ENCODE measurements at places on chromosomes 16 and 17.

- no peak for DNase-seq
These were observed 1.7 kb downstream of the RABEP1 start for GRCh38 chr17:5283571-5284315.

GRCh38 chr17:76733618-76733957 lies 3.5 kb downstream of the SRSF2 start:
- DNase-seq, result no peak

- DNase-seq, result peak; percentile 87
These were observed 4.9 kb upstream of the ZNF267 start for GRCh38 chr16:31868691-31869167.

GRCh38 chr16:68363658-68364521 lies 53.1 kb downstream of the PRMT7 start:
- DNase-seq, result no peak

- peak; percentile 36 for DNase-seq
These were observed 6.5 kb downstream of the FMNL1 start for GRCh38 chr17:45227926-45228762.

DNA sequence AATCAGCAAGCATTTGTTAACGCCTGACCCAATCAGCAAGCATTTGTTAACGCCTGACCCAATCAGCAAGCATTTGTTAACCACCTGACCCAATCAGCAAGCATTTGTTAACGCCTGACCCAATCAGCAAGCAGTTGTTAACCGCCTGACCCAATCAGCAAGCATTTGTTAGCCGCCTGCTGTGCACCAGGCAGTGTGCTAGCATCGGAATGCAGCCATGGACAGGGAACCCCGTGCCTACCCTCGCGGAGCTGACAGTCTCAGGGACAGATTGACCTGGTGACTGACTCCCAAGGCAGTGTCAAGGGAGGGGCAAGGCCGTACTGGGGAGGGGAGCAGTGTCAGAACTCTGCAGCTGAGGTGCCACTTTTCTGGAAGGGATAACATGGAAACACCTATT lies 66.9 kb downstream of the ABR start:
- no peak for DNase-seq

- no peak for DNase-seq
These were observed 48.9 kb upstream of the NKD1 start for GRCh38 chr16:50499254-50499653.

GRCh38 chr17:78641243-78641642 lies 64.0 kb upstream of the DNAH17 start:
- no peak for DNase-seq

- no peak for DNase-seq
These were observed 3.5 kb upstream of the SALL1 start for GRCh38 chr16:51154271-51155171.

GRCh38 chr17:34699181-34699580 lies 119.8 kb downstream of the TMEM132E start:
- DNase-seq, result no peak

DNA sequence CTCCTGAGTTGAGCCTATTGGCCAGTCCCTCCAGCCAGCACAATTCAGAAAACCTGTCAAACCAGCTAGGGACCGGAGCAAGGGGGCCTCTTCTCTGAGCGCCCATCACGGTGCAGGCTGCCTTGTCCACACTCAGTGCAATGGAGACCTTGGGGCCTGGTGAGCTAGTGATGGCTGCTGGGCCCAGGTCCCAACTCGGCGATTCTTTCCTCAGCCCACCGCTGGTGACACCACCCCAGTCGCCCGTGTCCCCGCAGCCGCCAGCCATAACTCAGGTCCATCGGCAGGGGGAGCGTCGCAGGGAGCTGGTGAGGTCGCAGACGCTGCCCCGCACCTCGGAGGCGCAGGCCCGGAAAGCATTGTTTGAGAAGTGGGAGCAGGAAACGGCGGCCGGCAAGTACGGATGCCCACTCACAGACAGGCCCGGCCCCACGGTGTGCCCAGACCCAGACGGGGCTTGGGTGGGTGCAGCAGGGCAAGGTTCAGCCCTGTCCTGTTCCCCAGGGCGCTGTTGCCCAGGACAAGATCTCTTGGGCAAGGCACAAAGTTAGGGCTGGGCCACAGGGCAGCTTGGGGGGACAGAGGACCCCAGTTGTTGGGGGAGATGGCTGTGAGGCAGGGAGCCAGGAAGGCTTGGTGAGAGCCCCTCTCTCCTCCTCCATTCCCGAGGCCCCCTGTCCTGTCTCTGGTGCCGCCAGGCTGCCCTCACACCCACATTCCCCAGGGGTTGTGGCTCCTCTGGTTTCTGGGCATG lies 10.8 kb downstream of the SMTNL2 start:
- peak; percentile 15 for DNase-seq

DNA sequence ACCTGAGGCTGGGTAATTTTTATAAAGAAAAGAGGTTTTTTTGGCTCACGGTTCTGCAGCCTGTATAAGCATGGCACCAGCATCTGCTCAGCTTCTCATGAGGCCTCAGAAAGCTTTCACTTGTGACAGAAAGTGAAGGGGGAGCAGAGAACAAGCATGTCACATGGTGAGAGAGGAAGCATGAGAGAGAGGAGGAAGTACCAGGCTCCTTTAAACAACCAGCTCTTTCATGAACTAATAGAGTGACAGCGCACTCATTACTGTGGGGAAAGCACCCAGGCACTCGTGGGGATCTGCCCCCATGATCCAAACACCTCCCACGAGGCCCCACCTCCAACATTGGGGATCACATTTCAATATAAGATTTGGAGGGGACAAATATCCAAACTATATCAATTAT lies 86.8 kb downstream of the USP32 start:
- DNase-seq, result peak; percentile 32

DNA sequence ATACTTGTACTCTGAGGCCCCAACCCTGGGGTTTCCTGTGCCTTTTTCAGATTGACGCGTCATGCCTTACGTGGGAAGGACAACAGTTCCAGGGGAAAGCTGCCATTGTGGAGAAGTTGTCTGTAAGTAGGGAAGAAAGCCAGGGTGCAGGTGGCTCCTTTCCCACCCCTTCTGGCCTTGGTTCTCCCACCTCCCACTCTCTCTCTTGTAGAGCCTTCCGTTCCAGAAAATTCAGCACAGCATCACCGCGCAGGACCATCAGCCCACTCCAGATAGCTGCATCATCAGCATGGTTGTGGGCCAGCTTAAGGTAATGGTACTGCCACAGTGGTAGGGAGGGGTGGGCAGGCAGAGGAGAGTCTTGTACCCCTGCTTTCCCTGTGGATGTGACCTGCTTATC lies 4.6 kb upstream of the EDC4 start:
- DNase-seq, result no peak

GRCh38 chr17:7704601-7705268 lies at the start of gene EFNB3:
EFNB3 (plus strand) TSS chr17:7705202; CDS start chr17:7705599, 397 bp downstream.
- no peak for DNase-seq

- no peak for DNase-seq
These were observed 416.8 kb upstream of the ASIC2 start for GRCh38 chr17:33709881-33710280.

DNA sequence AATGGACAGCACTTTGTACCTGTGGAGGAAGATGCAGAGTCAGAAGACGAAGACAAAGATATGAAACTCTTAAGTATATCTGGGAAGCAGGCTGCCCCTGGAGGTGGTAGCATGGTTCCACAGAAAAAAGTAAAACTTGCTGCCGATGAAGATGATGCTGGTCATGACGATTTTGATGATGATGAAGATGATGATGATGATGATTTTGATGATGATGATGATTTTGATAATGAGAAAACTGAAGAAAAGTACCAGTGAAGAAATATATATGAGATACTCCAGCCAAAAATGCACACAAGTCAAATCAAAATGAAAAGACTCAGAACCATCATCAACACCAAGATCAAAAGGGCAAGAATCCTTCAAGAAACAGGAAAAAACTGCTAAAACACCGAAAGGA lies 268.5 kb upstream of the EEF2KMT start:
- no peak for DNase-seq

DNA sequence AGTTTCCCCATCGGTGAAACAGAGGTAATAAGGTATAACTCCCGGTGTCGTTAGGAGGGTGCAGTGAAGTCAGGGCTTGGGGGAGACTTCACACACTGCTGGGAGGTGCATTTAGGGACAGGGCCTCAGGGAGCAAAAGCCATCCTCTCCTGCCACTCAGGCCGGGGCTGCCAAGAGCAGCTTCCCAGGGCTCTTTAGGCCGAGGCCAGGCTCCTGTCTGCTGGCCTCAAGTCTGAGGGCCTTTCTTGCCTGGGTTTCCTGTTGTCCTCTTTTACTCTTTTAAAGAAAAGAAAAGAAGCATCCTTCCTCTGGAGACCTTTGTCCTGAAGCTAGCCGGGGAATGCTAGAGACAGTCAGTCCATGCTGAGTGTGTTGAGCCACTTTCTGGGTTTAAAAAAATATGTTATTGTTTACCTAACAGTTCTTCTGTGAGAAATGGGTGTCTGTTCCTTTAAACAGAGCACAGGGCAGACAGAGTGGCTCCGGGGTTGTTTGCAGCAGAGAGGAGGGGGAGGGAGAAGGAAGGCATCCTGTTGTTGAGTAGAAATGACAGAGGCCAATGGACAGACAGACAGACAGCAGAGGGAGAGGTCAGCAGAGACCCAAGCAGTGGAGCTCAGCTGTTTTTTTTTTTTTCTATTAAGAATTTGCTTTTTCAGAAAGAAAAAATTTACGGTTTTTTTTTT lies 79.1 kb downstream of the C17orf67 start:
- DNase-seq, result no peak

DNA sequence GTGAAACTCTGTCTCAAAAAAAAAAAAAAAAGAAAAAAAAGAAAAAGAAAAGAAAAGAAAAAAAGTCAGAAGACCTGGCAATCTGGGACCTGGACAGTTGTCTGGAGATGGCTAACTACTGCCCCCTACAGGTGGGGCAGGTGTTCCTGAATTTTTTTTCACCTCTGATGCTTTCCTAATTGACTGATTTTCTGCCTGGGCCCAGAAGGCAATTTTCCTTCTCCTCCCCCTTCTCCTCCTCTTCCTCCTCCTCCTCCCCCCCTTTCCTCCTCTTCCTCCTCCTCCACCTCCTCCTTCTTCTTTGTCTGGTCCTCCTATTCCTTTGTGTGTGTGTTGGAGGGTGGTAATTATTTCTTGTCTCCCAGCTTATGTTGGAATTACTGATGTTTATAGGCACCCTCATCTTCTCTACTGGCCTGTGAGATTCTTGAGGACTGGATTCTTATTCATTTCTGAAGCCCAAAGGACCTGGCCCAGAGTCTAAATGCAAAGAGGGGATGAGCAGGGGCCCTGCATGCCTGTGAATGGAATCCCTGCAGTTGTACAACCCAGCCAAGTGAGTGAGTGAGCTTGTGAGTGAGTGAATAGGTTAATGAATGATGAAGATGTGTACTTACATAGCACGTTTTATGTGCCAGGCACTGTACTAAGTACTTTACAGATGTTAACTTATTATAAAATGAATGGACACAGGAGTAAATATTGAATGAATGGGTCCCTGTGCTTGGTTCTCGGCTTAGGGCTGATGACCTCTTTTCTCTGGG lies 26.9 kb downstream of the IRX5 start:
- no peak for DNase-seq

DNA sequence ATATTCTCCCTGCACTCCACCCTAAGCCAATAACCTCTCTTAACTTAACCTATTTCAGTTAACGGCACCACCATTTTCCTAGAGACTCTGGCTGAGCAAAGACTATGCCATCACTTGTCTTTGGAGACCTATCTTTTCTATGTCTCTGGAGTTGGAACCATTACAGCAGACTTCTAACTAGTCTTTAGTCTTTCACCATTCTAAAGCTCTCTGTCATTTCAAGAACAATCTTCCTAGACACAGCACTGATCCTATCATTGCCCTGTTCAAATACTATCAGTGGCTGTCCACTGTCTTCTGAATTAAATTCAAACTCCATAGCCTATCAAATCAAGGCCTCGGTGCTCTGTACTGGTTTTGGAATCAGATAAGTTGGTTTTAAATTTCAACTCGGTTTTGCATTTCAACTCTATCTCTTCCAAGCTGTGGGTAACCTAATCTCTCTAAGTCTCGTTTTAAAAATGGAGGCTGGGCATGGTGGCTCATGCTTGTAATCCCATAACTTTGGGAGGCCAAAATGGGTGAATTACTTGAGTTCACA lies 31.9 kb downstream of the RNF43 start:
- DNase-seq, result no peak

GRCh38 chr17:2335726-2336214 lies 487 bp downstream of the TSR1 start:
- DNase-seq, result no peak

DNA sequence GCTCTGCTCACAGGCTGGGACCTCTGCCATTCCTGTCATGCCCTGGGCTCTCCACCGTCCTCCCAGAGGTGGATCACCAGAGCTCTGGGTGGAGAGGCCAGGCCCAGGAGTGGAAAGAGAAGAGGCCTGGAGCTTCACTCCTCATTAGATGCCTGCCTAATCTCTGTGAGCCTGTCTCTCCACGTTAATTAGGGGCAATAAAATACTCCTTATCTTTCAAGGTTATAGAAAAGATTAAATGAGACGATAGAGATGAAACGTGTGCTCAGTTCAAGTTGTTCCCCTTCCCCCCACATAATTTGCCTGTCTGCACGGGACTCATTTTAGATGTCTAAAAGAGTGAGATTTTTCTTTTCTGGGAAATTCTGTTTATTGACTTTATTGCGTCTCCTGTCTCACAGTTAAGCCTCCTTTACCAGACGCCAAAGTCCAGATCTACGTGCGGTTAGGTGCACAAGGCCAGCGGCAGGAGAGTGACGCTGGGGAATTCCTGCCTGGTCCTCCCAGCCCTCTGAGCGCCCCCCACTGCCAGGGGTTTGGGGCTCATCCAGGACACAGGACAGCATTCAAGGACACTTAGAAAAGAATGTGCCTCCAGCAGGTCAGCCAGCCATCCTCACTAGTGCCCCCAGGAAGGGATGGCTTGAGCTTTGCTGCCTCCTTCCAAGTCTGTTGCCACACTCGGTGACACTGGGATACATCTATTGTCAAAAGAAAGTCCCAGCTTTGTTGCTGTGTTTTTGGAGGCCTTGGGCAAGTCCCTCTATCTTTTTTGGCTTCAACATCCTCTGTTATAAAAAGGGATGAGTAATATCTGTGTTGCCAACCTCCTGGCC lies 42.3 kb downstream of the TBX4 start:
- DNase-seq, result no peak

DNA sequence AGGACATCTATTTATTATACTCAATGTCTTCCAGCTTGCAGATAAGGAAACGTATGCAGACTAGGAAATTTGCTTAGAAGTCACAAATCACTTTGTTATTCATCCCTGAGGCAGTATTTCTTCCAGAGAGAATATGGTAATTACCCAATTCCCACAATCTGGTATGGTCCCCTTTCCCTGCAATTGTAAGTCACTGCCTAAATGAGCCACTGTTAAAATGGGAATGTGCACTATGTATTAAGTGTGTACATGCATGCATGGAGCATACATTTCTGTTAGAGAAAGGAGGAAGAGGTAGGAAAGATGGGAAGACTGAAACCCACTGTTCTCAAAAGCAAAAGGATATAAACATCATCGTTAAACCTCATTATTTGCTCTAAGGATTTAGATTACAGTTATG lies 10.0 kb downstream of the NUFIP2 start:
- DNase-seq, result no peak

- DNase-seq, result no peak
These were observed 44.9 kb upstream of the CDC42EP4 start for GRCh38 chr17:73356561-73357170.

DNA sequence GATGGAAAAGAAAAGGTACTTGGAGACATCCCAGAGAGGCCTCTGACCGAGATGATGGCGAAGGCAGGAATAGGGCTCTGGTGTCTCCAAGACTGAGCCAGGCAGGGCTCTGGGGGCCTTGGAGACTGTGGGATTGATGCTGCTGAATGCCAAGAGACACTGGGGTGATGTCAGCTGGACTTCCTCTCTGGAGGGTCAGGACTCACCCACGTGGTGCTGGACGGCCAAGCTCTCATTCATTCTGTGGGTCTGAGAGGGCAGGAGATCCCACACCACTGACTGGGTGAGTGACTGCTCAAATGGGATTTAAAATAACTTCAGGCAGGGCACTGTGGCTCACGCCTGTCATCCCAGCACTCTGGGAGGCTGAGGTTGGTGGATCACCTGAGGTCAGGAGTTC lies 64.8 kb downstream of the NT5M start:
- DNase-seq, result no peak
